ENCODE measurements at places on chromosomes 16 and 17.

DNA sequence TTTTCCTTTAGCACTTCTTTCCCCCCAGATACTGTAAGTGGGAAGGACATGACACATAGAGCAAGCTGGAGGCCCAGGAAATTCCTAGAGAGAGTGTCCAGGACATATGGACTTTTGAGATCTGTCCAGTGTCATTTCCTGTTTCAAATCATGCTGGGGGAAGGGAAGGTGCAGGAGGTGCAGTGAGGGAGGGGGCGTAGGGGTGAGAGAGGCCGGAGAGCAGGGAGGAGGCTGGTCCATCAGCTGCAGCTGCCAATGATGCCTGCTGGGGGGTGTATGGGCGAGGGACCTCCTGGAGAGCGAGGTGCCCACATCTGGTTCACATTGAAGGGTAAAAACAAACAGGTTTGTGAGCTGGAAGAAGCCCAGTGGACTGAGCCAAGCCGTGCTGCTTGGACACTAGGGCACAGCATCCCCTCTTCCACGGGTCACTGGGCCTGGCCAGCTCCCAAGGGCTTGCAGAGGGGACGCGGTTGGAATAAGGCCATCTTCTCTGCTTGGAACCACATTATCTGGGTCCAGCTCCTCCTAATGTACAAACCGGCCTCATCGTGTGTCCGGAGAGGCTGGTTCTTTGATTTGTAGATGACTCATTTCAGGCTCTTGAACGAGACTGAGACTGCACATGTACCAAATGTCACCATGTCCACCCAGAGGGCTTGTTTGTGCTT is 70.4 kb upstream of the SMURF2 start:
- DNase-seq = no peak

DNA sequence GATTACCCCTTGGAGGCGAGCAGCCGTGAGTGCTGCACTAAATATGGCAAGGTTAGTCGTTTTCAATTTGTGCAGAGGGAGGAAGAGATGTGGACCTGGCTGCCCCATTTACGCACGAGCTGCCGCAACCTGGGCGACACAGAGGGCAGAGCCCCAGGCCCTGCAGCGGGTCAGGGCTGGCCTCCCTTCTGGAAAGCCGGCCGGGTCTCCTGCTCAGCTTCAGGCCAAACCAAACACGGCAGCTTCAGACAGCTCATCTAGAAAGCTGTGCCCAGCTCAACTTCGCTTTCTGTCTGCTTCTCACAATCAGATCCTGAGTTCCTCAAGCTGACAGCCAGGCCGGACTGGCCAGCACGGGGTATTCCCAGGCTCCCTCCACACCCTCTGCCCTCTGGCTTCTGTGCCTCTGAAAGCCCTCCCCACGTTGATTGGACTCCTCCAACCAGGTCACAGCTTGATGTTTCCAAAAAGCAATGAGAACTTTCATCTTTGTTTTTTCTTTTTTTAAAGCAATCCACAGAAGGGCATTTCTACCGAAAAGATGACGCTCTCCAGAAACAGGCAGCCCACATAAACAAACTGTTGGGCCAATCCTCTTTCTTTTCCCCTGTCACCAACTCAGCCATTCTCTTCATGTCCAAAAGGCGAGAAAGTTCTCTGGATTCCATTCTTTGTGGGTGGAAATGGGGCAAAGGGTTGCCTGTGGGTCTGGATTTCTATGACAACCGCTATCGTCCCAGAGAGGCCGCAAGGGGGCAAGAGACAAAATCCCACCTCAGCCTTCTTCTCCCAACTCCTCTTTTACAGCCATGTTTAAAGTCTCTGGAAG is 189.0 kb downstream of the ZFHX3 start:
- no peak for DNase-seq

DNA sequence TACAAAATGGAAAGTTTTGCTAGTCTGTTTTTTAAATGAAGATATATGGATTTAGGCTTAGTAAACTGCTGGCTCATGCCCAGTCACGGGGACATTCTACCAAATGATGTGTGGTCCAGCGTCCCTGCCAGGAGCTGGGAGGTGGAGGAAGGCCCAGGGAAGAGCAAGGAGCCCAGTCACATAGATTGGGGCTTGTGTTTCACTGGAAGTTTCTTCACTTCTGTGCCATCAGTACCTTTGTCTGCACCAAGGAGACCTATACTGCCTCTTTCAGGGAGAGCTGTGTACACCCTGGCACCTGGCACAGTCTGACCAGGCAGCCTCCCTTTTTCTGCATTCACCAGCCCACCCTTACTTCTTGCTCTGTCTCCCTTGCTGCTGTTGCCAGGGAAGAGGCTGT is 32.6 kb upstream of the ERN1 start:
- DNase-seq = no peak

DNA sequence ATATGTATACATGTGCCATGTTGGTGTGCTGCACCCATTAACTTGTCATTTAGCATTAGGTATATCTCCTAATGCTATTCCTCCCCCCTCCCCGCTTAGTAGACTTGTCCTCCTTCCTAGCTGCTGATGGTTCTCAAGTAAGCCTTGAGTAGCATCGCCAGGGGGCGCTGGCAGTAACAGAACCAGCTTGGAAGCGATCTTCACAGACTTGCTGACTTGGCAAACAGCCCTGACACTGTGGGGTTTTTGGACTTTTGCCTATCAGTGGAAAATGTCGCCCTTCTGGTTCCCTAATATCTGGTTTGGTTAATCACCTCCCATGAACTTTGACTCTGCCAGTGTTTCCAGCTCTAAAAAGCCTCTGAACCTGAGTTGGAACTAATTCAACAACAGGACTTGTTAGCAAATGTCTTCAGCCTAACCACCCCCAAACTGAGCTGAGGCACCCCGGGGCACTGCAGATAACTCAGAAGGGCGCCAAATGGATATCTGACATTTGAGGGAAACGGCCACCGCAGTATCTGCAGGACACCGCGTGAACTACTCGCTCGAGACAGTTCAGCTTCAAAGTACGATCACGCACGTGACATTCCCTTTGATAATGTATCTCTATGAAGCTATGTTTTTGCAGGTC is 15.4 kb upstream of the SPATA32 start:
- DNase-seq = peak; percentile 93

DNA sequence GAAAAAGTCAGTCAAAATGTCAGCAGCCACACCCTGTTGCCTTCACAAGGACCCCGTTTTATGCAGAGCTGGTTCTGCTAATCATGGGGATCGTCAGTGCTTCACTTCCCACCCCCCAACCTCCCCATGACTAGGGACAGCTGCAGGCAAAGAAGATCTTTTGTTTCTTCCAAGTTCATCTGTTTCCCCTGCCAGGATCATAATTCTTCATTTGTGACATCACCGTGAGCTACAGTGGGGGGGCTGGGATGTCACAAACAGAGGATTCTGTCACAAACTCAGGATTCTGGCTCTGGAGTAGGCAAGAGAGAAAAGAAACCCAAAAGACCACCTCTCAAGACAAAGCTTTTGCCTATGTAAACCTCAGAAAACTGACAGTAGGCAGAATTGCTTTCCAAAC is 24.7 kb downstream of the DNAJC7 start:
- DNase-seq = no peak

DNA sequence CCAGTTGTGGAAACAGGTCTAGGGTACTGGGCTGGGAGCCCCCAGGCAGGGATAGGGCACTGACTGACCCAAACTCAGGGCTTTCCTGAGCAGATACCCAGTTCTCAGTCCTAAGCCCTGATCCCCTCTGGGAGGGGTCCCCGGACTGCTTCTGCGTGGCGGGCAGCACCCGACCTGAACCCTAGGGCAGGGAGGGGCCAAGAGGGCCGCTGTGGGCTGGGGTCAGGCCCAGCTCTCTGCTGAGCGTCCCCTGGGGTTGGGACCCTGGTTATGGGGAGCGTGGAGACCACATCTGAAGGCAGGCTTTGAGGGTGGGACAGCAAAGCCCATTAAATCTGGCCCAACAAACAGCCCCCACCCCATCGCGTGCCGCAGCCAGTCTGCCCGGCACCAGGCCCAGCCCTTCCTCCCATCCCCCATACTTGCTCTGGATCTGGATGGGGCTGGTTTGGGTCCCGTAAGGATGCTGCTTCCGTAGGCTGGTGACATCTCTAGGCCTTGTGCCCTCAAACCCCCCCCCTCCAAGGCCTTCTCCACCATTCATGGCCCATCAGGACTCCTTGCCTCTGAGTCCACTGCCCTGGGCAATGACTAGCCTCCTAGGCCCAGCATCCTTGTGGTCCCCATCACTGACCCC is 691 bp upstream of the FAM83G start:
- DNase-seq = no peak

- no peak for DNase-seq
Measured at GRCh38 chr17:16364625-16365024, 11.4 kb upstream of the CENPV start.

DNA sequence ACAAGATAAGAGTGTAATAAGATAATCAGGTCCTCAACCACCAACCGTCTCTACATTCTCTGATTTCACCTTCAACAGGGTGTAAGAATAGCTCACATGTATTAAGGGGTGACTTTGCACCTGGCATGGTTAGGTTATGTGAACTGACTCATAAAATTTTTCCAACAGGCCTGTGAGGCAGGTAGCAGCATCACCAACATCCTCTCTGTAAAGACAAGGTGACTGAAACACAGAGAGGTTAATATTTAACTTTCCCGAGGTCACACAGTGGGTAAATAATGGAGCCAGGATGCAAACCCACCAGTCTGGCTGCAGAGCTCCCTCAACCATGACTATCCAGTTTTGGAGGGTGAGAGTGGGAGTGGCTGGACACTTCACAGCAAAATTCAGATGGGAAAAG is 317.2 kb downstream of the C16orf95 start:
- DNase-seq = no peak

- peak; percentile 24 for DNase-seq
Measured at GRCh38 chr17:76752006-76752405, 14.1 kb downstream of the MFSD11 start.

All from activated CD4-positive, alpha-beta T cell treated with anti-CD3 and anti-CD28 coated beads, Interleukin-2, amount 10 ng/mL, durations not matched to agents 7 days and 5 days (primary cell).